Immature natural killer cell (primary cell): ENCODE measurements at places on chromosomes 1 and 21.
A peak's percentile ranks its signal among the peaks of the same experiment; 100 is the strongest.

DNA sequence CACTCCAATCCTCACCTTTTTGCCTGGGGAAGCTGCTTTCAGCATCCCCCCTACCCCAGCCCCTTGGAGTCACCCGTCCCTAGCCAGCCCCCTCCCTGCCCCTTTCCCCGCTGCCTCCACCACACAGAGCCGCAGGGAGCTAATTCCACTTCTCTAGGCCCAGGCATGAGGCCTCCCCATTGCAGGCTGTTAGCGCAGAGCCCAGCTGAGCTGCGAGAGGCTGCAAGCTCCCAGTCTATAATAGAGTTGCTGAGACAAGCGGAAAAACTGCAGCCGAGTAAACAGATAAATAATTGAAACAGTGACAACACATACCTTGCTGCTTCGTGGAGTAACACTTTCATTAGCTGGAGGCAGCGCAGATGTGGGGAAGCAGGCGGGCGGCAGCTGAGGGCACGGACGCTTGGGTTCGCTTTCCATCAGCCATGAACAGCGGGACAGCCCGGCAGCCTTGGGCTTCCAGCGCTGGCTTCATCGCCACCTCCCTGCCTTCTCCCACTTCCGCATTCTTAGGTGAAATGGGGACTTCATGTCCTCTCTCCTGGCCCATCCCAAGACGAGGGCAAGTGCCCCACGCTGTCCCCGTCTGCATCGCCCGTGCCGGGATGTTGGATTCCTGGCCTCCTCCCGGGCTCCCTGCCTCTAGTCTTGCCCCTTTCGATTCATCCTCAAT lies 183.3 kb downstream of the IGSF21 start:
- no peak overlapping the region for H3K27ac ChIP-seq
- no peaks in the 10 kb centered on the region for H3K36me3 ChIP-seq
- DNase-seq: no peak
- H3K4me1 ChIP-seq: no peaks in the 10 kb centered on the region
- peaks cover 5% of the 10 kb centered on the region for H3K27me3 ChIP-seq

- no peak overlapping the region for H3K27ac ChIP-seq
- H3K4me1 ChIP-seq: peaks cover 8% of the 10 kb centered on the region
- H3K27me3 ChIP-seq: peaks cover 2% of the 10 kb centered on the region
- H3K4me3 ChIP-seq: no peak overlapping the region
Observed at GRCh38 chr1:182720463-182720862, 36.1 kb upstream of the RGS8 start.

DNA sequence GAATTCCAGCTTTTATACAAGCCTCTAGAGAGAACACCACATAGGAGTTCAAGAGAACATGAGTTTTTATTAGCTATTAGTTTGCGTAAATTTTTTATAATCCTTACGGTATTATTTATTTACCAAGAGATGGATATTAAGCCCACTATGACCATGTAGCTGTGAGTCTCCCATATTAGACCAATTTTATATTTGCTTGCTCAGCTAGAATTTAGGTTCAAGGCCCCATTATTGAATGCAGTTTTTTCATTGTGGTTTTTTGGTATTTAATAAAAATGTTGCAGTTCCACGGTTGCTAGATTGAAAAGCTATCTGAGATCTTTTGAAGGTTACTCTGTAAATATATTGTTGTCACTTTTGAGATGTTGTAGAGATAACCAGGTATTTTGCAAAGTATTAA lies 2.9 kb downstream of the PPP1R8 start:
- H3K4me1 ChIP-seq: peaks cover 28% of the 10 kb centered on the region
- H3K27ac ChIP-seq: no peak overlapping the region
- H3K27me3 ChIP-seq: no peaks in the 10 kb centered on the region
- no peak for DNase-seq
- H3K4me3 ChIP-seq: no peak overlapping the region

DNA sequence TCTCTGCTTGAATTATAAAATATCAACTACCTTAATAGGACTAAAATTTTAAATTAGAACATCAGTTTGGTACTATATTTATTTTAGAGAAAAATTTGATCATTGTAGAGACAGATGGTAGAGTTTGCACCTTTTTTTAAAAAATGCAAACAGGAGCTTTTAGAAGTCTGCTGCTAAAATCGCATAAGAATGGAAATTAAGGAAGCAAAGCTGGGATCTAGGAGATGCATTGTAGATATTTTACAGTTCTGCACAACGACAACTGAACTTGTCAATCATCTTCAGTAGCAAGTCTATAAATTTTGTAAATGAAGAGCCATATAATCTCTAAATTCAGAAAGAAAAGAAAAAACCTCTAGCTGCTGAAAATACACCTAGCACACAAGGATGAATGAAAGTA lies 185.6 kb upstream of the KCNK2 start:
- H3K4me3 ChIP-seq: no peak overlapping the region
- H3K4me1 ChIP-seq: no peaks in the 10 kb centered on the region
- H3K27me3 ChIP-seq: peaks cover 3% of the 10 kb centered on the region
- DNase-seq: no peak
- no peaks in the 10 kb centered on the region for H3K36me3 ChIP-seq
- H3K27ac ChIP-seq: no peak overlapping the region

GRCh38 chr1:231278100-231278790 lies 37.2 kb downstream of the GNPAT start:
- H3K36me3 ChIP-seq: peaks cover 28% of the 10 kb centered on the region
- H3K4me1 ChIP-seq: no peaks in the 10 kb centered on the region
- DNase-seq: no peak

DNA sequence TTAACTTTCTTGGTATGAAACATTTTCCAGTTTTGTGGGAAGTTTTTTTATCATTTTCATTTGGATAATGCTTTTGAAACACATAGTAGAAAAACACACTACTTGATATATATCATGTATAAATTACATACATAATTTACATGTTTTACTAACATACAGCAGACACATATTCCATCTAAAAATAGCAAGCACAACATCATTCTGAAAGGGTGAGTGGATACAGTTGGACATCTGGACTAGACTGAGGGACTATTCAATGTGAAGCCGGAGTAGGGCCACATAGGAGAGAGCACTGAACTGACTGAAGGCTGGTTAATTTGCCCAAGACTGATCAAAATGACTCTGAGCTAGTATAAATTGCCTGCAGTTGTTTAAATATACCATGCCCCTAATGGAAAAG lies 11.7 kb downstream of the CDKN2C start:
- peaks cover 14% of the 10 kb centered on the region for H3K4me1 ChIP-seq
- H3K4me3 ChIP-seq: no peak overlapping the region
- no peak for DNase-seq

GRCh38 chr1:75208862-75209261 lies 74.7 kb downstream of the LHX8 start:
- H3K36me3 ChIP-seq: no peaks in the 10 kb centered on the region
- H3K4me1 ChIP-seq: no peaks in the 10 kb centered on the region
- H3K4me3 ChIP-seq: no peak overlapping the region
- no peak for DNase-seq
- no peaks in the 10 kb centered on the region for H3K27me3 ChIP-seq

GRCh38 chr1:53134961-53135734 lies 7.3 kb downstream of the SLC1A7 start:
- H3K36me3 ChIP-seq: peaks cover 4% of the 10 kb centered on the region
- H3K4me1 ChIP-seq: peaks cover 42% of the 10 kb centered on the region
- H3K27ac ChIP-seq: peak overlapping the region; percentile 96

DNA sequence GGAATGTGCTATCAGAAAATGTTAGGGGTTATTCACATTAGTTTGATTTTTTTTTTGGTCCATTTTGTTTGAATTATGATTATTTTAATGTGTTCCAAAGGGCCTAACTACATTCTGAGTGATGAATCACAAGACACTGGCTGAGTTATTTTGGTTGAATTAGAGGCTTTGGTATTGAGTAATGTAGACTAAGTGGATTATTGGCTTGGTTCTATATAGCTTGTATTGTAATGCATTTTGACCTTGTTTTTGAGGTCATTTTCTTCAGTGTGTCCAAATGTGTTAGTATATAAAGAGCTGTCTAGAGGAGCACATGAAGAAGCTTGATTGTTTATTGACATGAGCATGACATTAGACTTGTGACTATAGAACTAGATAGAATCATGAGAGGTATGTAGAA lies 3.4 kb downstream of the ZNF326 start:
- peaks cover 7% of the 10 kb centered on the region for H3K27me3 ChIP-seq
- no peak overlapping the region for H3K27ac ChIP-seq
- no peak for DNase-seq
- no peak overlapping the region for H3K4me3 ChIP-seq
- peaks cover 71% of the 10 kb centered on the region for H3K4me1 ChIP-seq

DNA sequence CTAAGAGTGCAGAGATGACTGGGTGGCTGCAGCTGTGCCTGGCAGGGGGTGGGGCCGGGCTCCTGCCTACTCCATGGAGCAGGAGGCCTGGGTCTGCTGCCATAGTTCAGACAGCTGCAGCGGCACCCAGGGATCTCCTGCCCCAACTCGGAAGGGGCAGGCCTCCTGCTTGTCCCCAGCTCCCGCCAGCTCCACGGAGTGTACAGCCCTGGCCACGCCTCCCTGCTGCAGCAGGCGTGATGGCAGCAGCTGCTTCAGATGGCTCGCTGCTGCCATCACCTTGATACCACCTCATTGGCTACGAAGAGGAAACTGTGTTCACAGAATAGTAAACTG lies 35.9 kb downstream of the ACTL8 start:
- no peak for DNase-seq
- no peaks in the 10 kb centered on the region for H3K36me3 ChIP-seq
- H3K27ac ChIP-seq: no peak overlapping the region
- no peak overlapping the region for H3K4me3 ChIP-seq
- H3K4me1 ChIP-seq: no peaks in the 10 kb centered on the region

GRCh38 chr1:33348194-33348593 lies 27.3 kb upstream of the A3GALT2 start:
- peaks cover 63% of the 10 kb centered on the region for H3K4me1 ChIP-seq
- peak overlapping the region; percentile 77 for H3K27ac ChIP-seq

GRCh38 chr1:232589111-232589811 lies 40.7 kb downstream of the SIPA1L2 start:
- DNase-seq: no peak
- H3K27me3 ChIP-seq: peaks cover 1% of the 10 kb centered on the region
- no peaks in the 10 kb centered on the region for H3K36me3 ChIP-seq

- no peaks in the 10 kb centered on the region for H3K36me3 ChIP-seq
- H3K27ac ChIP-seq: peak within 1 kb of the TSS; percentile 96
- H3K4me3 ChIP-seq: peak within 1 kb of the TSS; percentile 99
- peaks cover 25% of the 10 kb centered on the region for H3K4me1 ChIP-seq
- H3K27me3 ChIP-seq: no peaks in the 10 kb centered on the region
Observed at GRCh38 chr1:50969611-50970508, at the start of gene CDKN2C. Gene CDKN2C (plus strand): TSS chr1:50970245. CDS start chr1:50970369, 124 bp downstream.

GRCh38 chr1:110130113-110130591 lies 17.9 kb downstream of the UBL4B start:
- no peaks in the 10 kb centered on the region for H3K4me1 ChIP-seq
- peaks cover 9% of the 10 kb centered on the region for H3K27me3 ChIP-seq
- DNase-seq: no peak
- no peak overlapping the region for H3K4me3 ChIP-seq
- no peaks in the 10 kb centered on the region for H3K36me3 ChIP-seq

- H3K27ac ChIP-seq: no peak overlapping the region
- DNase-seq: no peak
- no peaks in the 10 kb centered on the region for H3K4me1 ChIP-seq
- no peak overlapping the region for H3K4me3 ChIP-seq
Observed at GRCh38 chr1:6753320-6754140, 31.7 kb upstream of the CAMTA1 start.

GRCh38 chr1:235908742-235909520 lies 42.2 kb upstream of the LYST start:
- H3K4me3 ChIP-seq: no peak overlapping the region
- DNase-seq: no peak
- H3K4me1 ChIP-seq: no peaks in the 10 kb centered on the region
- peaks cover 3% of the 10 kb centered on the region for H3K27me3 ChIP-seq
- no peaks in the 10 kb centered on the region for H3K36me3 ChIP-seq
- peak overlapping the region; percentile 5 for H3K27ac ChIP-seq

DNA sequence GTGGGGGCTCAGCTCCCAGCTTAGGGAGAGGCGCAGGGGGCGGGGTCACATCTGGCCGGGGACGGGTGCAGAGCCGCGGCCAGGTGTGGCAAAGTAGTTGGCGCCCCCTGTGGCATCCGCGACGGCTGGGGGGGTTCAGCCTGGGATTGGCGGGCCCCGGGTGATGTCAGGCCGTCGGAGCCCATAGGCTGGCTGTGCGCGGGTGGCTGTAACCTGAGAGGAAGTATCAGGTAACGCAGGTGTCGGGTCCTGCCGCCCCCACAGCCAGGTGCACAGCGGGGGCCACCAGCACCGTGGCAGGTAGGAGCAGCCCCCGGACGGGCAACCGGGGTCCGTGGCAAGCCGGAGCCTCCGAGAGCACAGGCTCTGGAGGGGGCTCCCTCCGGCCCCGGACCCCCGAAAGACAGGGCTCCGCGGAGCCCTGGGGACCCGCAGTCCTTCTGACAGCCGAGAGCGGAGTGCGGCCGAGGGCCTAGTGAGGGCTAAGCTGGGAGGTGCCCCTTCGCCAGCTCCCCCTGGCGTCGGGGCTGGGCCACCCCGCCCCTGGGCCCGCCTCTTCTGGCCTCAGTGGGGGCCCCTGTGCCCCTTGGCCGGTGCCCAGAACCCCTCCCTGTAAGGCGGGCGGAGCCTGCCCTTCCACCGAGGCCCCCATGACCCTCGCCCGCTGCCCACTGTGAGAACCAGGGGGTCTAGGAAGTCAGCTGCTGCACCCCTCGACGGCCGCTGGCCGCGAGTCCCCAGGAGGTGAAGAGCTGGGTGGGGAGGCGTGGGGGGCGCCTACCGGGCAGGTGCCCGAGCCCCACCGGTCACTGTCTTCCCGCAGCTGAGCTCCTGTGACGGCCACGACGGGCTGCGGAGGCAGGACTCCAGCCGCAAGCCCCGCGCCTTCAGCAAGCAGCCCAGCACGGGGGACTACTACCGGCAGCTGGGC lies 17.9 kb downstream of the TNFRSF25 start:
- no peak overlapping the region for H3K4me3 ChIP-seq
- no peak overlapping the region for H3K27ac ChIP-seq
- no peaks in the 10 kb centered on the region for H3K36me3 ChIP-seq
- peaks cover 7% of the 10 kb centered on the region for H3K4me1 ChIP-seq
- H3K27me3 ChIP-seq: peaks cover 14% of the 10 kb centered on the region

GRCh38 chr1:94039514-94039870 lies 81.5 kb downstream of the ABCA4 start:
- no peaks in the 10 kb centered on the region for H3K36me3 ChIP-seq
- H3K27me3 ChIP-seq: peaks cover 3% of the 10 kb centered on the region
- peak; percentile 50 for DNase-seq
- H3K4me3 ChIP-seq: no peak overlapping the region

- no peak overlapping the region for H3K4me3 ChIP-seq
- DNase-seq: no peak
- H3K4me1 ChIP-seq: peaks cover 10% of the 10 kb centered on the region
- H3K27me3 ChIP-seq: peaks cover 2% of the 10 kb centered on the region
Observed at GRCh38 chr1:117046781-117047180, 13.3 kb upstream of the TTF2 start.

DNA sequence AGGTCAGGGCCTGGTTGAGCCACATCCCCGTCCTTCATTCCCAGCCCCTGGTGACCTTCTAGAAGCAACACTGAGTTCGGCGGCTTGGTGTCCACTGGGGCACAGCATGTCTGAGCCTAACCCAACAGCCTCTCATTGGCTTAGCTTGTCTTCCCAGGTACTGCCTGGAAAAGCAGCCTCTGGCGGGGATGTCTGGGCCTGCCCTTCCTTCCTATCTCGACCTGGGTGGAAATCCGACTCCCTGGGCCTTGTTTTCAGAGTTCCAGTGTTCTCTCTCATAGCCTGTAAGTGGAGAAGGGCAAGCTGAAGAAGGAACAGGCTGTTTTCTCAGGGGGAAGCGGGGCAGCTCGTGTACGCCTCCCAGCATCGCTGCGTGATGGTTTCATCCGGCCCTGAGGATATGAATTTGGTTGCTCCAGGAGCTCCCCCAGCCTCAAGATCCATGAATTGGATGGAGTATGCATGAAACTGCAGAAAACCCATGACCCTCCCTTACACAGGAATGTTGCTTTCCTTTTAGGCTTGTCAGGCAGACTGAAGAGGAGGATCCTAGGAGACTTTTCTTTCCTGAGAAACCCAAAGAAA lies 116.5 kb upstream of the IRF2BP2 start:
- H3K27me3 ChIP-seq: peaks cover 12% of the 10 kb centered on the region
- DNase-seq: no peak
- peak overlapping the region; percentile 61 for H3K27ac ChIP-seq
